Cortex of kidney (tissue), 1 donor: ENCODE measurements at places on chromosomes 12 and 14.

DNA sequence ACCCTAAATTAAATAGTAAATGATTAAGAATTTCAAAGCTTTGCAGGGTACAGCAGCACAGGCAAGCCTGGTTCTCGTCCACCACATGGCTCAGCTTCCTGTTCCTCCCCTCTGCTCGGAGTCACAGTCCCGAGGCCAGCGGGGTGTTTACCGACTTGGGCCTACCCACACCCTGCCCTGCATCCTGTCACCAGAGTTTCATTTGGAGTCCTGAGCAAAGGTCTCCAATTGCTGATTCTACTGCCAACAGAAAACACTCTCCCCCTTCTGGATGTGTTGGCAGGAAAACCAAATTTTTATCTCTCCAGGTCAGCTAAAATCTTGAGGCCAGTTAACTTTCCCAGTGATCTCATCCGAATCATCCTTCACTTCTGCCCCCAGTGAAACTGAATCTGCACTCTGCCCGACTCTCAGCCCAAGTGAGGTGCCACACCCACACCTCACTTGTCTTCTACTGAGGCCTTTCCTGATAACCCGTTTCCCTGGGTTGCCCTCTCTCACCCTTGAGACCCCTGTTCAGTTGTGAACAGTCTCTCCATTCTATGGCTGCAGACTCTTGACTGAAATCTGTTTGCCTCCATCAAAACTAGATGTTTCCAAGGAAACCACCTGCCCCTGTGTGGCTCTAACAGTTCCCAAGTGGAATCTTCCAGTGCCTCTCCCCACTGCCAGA is 71.2 kb downstream of the VCPKMT start:
- DNase-seq, result no peak

DNA sequence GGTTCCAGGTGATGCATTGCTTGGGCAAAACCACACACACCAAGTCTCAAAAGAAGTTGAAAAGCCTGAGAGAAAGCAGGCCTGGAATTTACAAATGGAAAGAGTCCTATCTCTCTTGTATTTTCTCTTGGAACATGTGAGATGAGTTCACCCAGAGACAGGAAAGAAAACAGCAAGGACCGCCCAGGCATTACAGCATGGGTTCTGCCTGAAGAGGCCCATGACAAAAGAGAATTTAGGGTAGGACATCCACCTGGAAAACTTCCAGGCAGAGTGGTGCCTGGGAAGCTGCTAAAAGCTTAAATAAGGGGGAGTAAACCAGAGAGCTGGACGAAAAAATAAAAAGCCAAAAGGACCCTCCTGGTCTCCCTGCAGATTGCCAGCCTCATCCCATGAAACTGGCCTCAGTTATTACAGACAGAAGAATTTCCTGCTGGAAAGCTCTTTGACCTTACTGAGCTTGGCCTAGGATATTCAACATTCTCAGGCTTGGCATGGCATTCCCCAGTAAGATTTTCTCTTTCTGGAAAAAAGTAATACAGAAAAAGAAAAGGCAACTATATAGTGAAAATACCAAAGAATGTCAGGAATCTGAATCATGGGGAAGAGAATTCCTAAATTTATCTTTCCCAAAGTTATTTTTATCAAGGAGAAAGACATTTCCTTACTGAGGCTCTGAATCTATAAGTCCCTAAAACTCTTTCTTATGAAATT is 121.3 kb upstream of the NUDT4 start:
- no peak for DNase-seq

DNA sequence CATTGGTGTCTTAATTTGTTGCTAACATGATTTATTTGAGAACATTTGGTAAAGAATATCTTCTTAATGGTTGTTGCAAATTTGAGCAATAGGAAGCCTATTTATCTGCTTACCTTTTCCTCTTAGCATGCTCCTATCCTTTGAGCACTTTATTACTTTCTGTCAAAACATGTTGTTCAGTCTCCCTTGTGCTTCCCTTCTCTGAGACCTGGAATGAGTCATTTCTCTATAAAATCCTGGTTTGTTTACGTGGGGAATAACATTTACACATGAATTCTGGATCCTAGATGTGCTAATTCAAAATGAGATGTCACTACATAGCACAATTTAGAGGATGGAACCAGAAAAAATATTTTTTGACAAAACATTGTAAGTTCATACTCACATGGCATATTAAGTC is 844.0 kb upstream of the LRFN5 start:
- DNase-seq, result no peak

DNA sequence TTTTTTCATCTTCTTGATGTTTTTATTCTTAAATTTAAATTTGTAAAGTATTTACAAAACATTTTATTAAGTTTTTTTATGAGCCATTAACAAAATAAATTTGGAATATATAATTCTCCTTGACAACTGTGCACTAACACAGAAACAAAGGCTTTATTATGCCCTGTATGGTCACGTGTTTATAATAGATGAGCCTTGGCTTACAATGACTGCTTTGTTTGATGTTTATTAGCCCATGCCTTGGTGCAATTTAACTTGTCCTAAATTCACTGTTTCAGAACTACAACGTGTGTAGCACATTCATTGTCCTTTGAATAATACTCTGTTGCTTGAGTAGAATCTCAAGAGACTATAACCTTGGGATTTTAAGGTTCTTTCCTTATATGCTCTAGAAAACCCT is 59.8 kb downstream of the CNTN1 start:
- DNase-seq, result no peak

- no peak for DNase-seq
Measured at GRCh38 chr14:47606566-47606965, 68.8 kb downstream of the MDGA2 start.

DNA sequence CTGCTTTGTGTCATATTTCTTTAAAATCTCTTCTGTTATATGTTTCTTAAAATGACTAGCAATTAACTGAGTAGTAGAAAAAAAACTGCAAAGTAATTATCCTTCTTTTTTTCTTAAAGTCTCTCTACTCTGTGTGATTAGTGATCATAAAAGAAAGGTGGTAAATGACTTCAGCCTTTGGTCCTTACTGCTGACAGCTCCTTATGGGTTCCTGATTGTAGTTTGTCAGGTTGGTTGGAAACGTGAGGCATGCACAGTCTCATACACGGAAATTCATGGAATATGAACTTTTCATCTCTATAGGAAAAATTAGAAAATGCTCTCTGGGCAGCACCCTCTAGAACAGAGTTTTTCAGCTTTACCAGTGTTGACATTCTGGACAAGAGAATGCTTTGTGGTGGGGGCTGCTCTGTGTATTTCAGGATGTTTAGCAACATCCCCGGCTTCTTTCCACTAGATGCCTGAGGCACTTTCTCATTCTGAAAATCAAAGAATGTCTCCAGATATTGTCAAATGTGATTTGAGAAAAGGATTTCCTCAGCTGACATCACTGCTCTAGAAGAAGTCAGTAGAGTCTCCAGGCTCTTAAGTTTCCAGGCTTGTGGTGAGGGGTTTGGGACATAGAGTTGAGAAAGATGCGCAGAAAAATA is 121.0 kb downstream of the PIK3C2G start:
- DNase-seq, result no peak

- no peak for DNase-seq
Measured at GRCh38 chr12:122893208-122894153, 2.4 kb downstream of the VPS37B start.

DNA sequence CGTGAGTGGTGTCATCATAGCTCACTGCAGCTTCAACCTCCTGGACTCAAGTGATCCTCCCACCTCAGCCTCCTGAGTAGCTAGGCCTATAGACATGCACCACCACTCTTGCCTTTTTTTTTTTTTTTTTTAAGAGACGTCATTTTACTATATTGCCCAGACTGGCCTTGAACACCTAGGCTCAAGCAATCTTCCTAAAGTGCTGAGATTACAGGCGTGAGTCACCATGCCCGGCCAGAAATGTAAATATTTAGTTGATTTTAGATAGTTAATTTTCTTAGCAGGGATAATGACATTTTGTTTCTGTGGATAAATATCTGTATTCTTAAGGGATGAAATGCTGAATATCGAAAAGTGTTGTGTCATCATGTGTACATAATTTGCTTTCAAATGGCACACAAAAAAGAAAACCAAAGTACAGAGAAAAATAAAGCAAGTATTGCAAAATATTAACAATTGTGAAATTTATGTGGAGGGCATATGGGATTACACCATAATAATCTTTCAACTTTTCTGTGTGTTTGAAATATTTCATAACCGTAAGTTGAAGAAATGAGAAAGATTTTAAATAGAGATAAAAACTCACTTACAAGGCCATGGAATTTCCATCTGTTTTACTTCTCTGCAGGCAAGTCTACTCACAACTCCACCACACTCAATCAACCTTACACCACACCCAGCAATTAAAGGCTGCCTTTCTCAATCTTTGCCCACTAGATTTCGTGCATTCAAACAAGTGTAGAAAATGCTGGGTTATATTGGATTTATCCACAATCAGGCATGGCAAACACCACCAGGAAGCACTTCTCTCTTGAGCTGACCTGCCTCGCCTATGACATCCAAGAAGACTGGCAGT is 93.7 kb downstream of the SPTSSA start:
- DNase-seq, result no peak

DNA sequence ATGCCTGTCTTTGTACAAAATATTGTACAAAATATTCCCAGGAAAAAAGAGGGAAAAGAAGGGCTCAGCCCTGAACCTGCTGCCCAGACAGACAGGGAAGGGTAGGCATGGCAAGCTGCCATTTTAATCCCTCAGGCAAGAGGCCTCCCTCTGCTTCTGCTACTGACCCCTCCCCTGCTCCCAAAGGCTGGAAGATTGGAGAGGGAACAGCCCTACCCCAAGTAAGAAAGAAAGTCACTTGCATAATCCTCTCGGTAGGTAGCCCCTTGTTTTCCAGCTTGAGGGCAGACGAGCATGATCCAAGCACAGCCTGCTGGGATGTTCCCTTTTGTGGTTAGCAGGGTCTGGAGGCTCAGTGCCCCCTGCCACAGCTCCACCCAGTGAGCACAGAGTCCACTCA is 20.7 kb downstream of the ADCY6 start:
- DNase-seq, result no peak

DNA sequence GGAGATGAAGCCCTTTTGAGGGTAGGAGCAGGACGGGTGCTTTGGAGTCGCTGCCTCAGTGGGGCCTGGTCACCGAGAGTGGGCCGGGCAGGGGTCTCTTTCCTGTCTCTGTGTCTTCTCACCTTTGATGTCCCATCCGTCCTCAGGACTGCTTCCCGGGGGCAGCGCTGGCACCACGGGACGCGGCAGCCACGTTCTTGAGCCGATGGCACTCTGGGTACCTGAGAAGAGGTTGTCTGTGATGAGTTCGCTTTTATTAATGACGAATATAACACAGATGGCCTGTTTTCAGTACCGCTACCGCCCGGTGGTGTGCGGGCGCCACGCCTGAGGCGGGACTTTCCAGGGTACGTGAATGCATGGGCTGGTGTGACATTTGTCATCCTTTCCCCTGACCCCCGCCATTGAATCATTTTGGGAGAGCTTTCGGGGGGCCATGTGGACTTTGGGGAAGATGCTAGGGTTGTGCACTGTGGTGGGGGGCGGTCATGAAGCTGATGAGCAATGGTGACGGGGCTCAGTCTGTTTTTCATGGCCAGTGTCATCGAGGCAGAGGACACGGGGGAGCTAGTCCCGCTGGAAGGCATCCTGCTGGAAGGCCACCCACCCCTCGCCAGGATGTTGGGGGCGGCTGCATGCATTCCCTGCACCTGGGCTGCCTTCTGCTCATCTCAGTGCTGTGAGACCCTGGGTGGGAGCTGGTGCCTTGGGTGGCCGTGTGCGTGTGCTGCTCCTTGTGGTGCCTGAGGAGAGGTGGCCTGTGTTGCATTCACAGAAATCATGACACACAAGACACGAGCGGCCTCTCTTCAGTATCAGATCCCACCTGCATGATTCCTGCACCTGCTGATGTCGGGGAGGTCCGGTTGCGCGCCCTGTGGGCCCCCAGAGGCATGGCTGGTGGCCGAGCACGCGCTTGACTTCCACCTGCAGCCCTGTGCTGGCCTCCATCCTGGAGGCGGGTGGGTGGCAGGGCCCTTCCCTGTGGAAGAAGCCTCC is 162.5 kb upstream of the RTL1 start:
- no peak for DNase-seq

DNA sequence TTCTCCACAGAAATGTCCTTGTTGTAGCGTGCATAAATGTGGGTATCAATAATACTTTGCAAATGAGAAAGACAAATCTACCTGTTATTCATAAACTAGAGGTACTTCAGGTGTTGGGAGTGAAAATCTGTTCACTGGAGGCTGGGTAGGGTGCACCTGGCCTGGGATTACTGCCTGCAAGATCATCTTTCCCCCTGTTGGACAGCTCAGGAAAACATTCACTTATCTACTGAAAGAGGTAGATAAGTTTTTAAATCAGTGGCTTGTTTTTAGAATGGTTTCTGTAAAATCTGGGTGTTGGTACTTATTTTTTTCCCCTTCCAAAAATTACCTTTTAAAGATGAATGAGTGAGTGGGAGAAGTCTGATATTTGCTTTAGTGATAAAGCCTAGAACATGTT is 95.6 kb downstream of the DIP2B start:
- DNase-seq, result no peak

DNA sequence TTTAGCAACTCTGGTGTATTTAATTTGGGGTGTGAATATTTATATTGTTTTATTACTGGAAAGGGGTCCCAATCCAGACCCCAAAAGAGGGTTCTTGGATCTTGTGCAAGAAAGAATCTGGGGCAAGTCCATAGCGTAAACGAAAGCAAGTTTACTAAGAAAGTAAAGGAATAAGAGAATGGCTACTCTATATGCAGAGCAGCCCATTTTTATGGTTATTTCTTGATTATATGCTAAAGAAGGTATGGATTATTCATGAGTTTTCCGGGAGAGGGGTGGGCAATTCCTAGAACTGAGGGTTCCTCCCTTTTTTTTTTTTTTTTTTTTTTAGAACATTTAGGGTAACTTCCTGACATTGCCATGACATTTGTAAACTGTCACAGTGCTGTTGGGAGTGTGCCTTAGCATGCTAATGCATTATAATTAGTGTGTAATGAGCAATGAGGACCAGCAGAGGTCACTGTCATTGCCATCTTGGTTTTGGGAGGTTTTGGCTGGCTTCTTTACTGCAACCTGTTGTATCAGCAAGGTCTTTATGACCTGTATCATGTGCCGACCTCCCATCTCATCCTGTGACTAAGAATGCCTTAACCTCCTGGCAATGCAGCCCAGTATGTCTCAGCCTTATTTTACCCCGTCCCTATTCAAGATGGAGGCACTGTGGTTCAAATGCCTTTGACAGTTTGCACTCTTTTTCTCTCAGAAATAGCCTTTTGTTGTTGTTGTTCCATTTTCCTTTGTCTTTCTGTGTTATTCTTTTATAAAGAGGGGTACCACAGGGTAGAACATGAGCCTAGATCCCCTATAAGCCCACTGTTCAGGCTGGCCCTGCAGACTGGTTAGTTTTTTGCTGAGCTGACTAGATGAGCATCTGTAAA is 75.5 kb upstream of the DCD start:
- DNase-seq, result no peak
